CMK (cell line): ENCODE measurements at places on chromosomes 5 and 9.

DNA sequence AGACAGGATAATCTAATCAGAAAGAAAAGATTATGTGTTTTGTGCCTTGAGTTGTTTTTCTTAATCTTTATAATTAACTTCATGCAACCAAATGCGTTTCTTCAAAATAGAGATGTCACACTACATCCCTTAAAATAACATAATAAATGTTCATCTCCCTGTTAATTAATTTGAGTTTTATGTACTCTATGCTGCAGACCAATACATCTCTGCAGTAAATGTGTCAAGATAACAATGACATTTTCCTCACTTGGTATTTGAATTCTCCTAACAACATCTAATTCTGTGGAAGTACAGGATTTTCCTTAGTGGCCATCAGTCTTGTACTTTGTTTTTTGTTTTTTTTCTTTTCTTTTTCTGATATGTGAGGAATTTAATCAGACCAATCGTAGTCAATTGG is 279.2 kb upstream of the TYRP1 start:
- DNase-seq: no peak

DNA sequence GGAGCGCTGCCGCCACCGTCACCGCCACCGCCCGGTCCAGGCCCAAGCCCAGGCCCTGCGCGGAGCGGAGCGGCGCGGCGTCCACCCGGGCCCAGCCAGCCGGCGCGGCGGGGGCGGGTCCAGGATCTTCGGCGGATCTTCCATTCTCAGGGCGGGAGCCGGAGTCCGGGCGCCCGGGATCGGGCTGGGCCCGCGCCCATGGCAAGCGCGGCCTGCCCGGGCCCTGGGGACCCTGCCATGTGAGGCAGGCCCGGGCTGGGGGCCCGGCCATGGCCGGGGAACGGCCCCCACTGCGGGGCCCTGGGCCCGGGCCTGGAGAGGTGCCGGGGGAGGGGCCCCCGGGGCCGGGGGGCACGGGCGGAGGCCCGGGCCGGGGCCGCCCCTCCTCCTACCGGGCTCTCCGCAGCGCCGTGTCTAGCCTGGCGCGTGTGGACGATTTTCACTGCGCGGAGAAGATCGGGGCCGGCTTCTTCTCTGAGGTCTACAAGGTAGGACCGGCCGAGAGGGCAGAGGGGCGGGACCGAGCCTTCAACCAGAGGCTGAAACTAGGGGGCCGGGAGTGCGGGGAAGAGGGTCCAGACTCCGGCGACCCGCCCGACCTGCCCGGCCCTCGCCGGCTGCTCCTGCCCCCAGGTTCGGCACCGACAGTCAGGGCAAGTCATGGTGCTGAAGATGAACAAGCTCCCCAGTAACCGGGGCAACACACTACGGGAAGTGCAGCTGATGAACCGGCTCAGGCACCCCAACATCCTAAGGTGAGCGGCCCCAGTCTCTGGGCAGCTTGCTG is 482 bp downstream of the TESK1 start:
- no peak for DNase-seq

DNA sequence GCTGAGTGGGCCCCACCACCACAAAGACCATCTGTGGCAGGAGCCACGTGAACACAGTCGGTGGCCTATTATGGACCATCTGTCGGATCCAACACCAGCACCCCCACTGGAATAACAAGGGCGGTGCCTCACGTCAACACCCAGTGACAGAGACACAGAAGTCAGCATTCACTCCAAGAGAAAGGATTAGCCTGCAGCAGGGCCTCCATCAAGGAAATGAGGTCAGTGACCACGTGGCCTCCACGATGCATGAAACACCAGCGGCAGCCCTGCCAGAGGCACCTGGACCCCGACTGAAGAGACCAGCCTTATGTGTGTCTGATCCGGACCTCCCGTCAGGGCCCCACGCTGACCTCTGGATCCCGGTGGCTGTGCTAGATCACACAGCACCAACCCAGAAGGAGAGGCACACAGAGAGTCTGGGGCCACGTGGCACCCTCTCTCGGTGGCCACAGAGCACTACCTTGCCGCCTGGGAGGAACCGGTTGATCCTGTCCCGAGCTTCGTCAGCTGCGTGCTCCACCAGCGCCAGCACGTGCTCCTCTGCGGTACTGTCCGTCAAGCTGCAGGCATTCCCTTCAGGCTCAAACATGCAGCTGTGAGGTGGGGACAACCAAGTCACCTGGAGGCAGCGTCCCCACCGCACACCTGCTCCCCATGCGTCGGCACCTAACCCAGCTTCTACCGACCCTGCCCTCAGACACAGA is 9.0 kb downstream of the BRD9 start:
- DNase-seq: no peak

DNA sequence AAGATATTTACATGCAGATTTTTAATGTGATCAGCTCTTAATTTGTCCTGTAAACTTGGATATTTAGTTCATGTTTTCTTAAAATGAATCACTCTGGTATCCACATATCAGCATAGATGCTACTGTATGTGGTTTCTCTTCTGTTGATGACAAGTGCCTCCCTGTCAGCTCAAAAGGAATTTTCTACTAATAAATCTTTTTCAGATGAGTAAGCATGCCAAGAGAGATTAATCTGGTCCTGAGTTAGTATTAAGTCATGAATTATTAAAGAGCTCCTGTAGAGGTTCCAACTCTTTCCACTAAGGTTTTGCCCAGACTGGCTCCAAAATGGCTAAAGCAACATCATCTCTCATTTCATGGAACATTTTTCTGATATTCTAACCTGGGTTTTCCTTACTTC is 129.2 kb downstream of the GOLPH3 start:
- no peak for DNase-seq

- no peak for DNase-seq
Observed at GRCh38 chr9:21015995-21016394, 15.4 kb downstream of the HACD4 start.

DNA sequence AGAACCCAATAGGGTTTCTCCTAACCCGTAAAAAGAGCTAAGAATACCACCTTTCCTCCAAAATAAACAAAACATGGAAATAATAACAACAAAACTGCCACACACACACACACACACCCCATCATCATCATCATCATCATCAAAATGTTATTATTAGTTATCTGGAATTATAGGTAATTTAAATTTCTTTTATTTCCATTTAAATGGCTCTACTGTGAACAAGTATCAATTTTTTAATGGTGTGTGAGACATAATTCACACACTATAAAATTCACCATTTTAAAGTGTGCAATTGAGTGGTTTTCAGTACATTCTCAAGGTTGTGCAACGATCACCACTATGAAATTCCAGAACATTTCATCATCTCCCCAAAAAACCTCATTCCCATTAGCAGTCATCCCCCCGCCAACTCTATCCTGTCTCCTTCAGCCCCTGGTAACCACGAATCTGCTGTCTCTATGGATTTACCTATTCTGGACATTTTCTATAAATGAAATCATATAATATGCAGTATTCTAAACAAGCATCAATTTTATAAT is 172.7 kb downstream of the ROR2 start:
- DNase-seq: no peak

- no peak for DNase-seq
Observed at GRCh38 chr5:176662371-176663333, 15.4 kb downstream of the TSPAN17 start.

DNA sequence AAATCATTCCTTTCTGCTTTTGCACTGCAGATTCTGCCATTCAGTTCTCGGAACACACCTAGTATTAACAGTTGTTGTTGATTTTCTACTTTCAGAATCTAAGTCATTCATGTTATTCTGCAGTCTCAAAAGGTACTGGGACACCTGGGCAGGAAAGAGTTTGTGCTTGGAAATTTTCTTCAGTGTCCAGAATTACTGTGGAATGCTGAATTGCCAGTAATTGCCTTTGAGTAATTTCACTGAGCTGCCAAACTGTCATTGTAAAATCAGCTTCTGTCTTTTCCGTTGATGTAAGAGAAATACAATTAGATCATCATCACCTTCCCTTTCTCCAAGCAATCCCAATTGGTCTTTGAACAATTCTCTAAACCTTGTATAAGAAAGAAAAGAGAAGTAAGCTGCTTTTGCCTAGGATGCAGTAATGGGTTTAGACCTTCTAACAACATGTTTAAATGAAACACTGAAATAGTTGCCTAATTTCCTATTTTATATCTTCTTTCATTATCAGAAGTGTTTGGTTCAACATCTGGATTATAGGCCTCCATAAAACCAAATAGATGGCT is 75.7 kb upstream of the TGFBR1 start:
- DNase-seq: no peak

DNA sequence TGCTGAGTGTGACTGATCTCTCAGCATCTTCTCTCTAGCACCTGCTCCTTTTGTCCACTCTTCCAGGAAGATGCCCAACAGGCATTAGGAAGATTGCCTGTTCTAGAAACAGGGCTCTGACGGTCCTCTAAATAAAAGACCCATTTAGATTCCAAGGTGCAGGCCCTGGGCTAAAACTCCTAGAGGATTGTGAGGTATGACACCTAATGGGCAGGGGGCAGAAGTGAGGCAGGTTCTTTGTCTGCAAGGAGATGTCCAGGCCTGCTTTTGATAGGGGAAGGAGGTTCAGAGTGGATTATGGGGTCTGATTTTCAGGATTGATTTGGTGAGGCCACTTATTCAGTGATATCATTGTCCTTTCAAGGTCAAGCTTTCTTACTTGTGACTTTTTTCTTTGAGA is 140.8 kb upstream of the TRPC7 start:
- no peak for DNase-seq

DNA sequence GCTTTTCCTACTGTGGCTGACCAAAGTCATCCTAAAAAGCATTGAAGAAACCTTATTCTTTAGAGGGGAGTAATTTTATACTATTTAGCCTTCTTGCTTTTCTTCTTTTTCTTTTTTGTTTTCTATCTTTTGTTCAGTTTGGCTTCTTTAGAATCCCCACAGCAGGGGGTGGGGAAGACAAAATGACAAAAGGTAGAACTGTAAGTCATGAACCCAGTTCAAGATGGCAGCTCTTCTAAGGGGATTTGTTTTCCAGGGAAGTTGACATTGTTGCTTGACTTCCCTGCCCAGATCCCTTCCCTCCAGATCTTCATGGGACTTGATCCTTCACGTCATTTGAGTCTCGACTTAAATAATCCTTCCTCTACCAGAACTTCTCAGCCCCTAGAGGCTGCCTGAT is 692.4 kb upstream of the DMAC1 start:
- DNase-seq: no peak

- DNase-seq: no peak
Observed at GRCh38 chr9:21864505-21864904, 62.1 kb downstream of the MTAP start.

- no peak for DNase-seq
Observed at GRCh38 chr5:125928663-125929062, 494.5 kb upstream of the GRAMD2B start.

- no peak for DNase-seq
Observed at GRCh38 chr5:12384005-12384404, 479.8 kb upstream of the CTNND2 start.

DNA sequence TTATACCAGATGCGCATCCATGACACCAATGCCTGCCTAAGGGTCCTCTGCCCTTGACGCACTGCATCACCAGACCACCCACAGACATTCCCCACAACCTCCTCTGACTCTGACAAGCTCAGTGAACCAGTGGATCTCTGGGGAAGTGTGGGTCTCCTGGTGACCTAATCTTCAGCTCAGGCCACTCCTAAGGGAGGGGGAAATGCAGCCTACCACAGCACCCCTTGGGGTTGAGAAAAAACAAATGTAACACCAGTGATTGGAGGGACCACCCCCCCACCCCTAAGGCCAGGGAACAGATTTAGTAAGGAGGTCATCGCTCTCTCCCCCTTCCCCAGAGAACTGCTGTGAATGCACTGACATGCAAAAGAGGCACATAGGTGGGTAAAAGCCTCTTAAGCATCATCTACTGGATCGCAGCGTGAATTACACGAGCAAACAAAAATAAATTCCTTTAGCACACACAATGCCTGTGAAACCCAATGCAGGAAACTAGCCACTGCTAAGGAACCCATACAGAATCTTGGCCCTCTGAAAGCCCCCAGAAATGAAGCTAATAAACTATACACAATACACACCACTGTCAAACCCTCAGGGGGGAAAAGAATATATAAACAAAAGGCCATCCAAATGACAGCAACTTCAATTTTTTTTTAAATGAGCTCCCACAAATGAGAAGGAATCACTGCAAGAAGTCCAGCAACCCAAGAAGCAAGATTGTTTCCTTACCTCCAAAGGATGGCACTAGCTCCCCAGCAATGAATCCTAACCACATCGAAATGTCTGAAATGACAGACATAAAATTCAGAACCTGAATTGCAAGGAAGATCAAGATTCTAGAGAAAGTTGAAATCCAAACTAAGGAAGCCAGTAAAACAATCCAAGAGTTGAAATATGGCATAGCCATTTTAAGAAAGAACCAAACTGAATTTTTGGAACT is 513.7 kb upstream of the PTGER4 start:
- no peak for DNase-seq

GRCh38 chr9:109861499-109861898 is 81.5 kb downstream of the PALM2AKAP2 start:
- no peak for DNase-seq

DNA sequence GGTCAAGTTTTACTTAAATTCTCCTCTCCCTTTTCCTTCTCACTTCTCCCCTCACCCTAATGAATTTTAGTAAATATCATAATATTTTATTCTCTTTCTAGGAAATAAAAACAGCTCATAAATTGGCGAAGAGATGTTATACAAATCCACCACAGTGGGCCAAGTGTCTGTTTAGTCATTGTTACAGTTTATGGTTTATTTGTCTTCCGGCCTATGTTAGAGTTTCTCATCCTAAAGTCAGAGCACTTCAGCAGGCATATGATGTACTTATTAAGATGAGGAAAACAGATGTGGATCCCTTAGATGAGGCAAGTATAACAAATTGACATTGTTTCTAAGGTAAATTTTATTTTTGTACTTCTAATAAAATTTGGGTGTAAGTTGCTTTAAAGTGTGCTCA is 48.2 kb downstream of the RPS6 start:
- no peak for DNase-seq

- DNase-seq: peak; percentile 63
Observed at GRCh38 chr5:108531367-108532128, 149.7 kb upstream of the FBXL17 start.

DNA sequence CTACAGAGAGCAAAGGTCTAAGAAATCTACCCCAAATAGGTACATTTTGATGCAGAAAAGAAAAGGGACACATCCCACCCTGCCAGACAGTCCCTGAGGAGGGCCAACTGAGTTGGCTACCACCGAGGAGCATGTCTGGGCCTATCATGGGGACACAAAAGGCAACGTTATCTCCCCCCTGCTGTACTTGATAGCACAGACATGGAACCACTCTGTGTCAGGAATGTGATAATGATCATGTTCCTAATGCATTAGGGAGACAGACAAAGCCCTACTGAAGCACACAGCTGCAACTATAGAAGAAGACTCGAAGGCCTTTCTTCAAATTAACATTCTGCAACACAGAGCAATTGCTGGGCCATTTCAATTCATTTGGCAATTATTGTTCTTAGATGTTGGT is 84.5 kb downstream of the ENC1 start:
- no peak for DNase-seq

DNA sequence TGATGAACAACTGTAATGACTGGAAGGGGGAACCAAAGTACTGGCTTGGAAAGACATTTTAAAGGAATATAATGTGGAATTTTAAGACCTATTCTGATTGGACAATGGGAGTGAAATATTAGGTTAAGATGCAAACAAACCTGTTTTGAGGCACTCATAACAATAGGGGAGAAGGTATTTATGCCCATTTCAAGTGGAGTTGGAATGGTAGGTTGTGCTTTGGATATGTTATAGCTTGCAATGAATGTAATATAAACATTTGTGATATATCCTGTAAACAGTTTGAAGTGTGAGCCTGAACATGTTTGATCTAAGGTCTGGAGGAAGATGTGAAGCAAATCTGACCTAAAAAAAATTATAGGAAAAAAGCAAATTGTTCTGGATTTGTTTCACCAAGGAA is 129.6 kb upstream of the GRHPR start:
- no peak for DNase-seq
